Uterine smooth muscle cell (primary cell): ENCODE measurements at places on chromosomes 12 and 14. TPM values are rescaled to one million over a fixed set of nuclear protein-coding genes. Genes with fewer than 3 reads are reported as not detected.

Gene HOTAIR
- under 0.01 TPM in 1 of 2 replicates, not detected in the other for total RNA-seq

Gene CCDC85C
- 6.0 and 8.0 TPM in 2 replicates for total RNA-seq

Gene HSPB8
- total RNA-seq: 17.8 and 18.9 TPM in 2 replicates

Gene GLS2
- total RNA-seq: 0.22 and 0.25 TPM in 2 replicates

Gene TTC6
- total RNA-seq: under 0.01 TPM in 1 of 2 replicates, not detected in the other

Gene SLCO1B1
- not detected in 2 replicates for total RNA-seq

Gene OTX2
- not detected in 2 replicates for total RNA-seq

Gene SVOP
- total RNA-seq: 0.25 TPM in 1 of 2 replicates, not detected in the other

Gene ENTPD5
- 11.1 and 12.4 TPM in 2 replicates for total RNA-seq

Gene TAS2R50
- 3.5 and 4.2 TPM in 2 replicates for total RNA-seq

Gene PNMA1
- total RNA-seq: 22.7 and 25.9 TPM in 2 replicates
